ENCODE measurements at places on chromosomes 12 and 14. TPM values are rescaled to one million over a fixed set of nuclear protein-coding genes. Genes with fewer than 3 reads are reported as not detected.

DNA sequence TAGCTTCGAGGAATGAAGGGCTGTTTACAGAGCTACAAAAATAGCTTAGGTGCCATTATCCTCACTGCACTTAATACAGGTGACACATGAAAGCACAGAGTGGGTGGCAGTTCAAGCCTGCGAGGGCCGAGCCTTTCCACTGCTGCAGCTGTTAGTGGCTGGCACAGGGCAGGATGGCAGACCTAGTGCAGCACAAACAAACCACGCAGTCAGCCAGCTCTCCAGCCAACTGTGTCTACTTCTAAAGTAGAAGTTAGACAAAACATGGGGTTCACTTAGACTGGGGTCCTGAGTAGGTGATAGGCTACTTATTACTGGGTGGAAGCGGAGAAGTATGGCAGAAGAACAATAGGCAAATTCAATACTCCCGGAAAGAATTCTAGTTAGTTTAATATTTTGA, 95.4 kb downstream of the DUSP16 start:
- DNase-seq, result no peak

- DNase-seq, result no peak
These were observed 18.7 kb downstream of the TMX1 start for GRCh38 chr14:51258788-51259187.

DNA sequence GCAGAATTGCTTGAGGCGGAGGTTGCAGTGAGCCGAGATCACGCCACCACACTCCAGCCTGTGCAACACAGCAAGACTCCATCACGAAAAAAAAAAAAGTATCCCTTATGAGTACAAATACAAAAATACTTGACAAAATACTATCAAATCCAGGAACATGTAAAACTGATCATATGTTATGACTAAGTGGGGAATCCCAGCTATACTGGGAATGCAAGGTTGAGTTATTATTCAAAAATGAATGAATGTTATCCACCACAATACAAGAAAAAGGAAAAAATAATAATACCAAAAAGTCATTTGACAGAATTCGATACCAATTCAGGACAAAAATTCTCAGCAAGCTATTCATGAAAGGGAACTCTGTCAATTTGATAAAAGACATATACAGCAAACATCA, 32.6 kb downstream of the MOK start:
- no peak for DNase-seq

GRCh38 chr12:131621701-131622421, 89.0 kb upstream of the SFSWAP start:
- DNase-seq, result peak; percentile 75

DNA sequence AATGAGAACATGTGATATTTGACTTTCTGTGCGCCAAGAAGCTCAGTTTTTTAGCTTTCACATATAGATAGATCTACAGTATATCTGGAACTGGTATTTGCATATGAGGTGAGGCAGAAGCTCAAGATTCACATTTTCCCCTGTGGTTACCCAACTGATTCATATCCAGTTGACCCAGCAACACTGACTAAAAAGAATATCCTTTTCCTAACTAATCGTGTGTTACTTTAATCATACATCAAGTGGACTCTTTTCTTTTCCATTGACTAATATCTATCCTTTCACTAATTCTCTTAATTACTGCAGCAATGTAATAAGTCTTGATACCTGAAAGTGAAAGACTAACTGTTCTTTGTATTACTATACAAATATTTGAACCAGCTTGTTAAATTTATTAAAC, 236.1 kb downstream of the AEBP2 start:
- DNase-seq, result no peak

DNA sequence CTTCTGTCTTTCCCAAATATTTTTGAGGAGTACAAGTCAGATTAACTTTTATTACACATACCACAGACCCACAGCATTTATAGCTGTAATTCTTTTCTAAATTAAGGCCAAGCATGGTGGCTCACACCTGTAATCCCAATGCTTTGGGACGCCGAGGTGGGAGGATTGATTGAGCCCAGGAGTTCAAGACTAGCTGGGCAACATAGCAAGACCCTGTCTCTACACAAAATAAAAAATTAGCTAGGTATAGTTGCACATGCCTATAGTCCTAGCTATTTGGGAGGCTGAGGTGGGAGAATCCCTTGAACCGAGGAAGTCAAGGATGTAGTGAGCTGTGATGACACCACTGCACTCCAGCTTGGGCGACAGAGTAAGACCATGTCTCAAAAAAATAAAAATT, 7.0 kb downstream of the DUSP16 start:
- DNase-seq, result no peak

Gene KLHDC1
- 2.0 TPM for total RNA-seq

- no peak for DNase-seq
These were observed 94.2 kb downstream of the EML1 start for GRCh38 chr14:99887407-99887806.

- no peak for DNase-seq
These were observed 3.6 kb upstream of the FGF6 start for GRCh38 chr12:4448943-4449850.

Measured in neural crest cell (in vitro differentiated cells).